Dermis lymphatic vessel endothelial cell (primary cell): ENCODE measurements at places on chromosomes 4 and X. TPM values are rescaled to one million over a fixed set of nuclear protein-coding genes. Genes with fewer than 3 reads are reported as not detected.

Gene CXXC4
- total RNA-seq, result 0.17 TPM in 1 of 2 replicates, not detected in the other

Gene C4orf46
- total RNA-seq, result 4.3 and 4.7 TPM in 2 replicates

Gene SULT1E1
- 0.22 and 0.52 TPM in 2 replicates for total RNA-seq

Gene NR0B1
- total RNA-seq, result not detected in 2 replicates

Gene XAGE3
- total RNA-seq, result not detected in 2 replicates

Gene EVC2
- 10.9 and 12.7 TPM in 2 replicates for total RNA-seq

Gene HSFX3
- not detected in 2 replicates for total RNA-seq

Gene GAGE12E
- total RNA-seq, result not detected in 2 replicates

Gene PRSS12
- 7.0 and 8.2 TPM in 2 replicates for total RNA-seq

Gene GPC4
- total RNA-seq, result under 0.01 TPM in 2 replicates

Gene LDB2
- total RNA-seq, result 642 and 722 TPM in 2 replicates

Gene RHOXF2B
- not detected in 2 replicates for total RNA-seq

Gene VCX3B
- not detected in 2 replicates for total RNA-seq

Gene ADH1A
- total RNA-seq, result not detected in 2 replicates

Gene MXRA5
- total RNA-seq, result under 0.01 TPM in 1 of 2 replicates, not detected in the other
